Anterior cingulate cortex (tissue), 58 donors: ENCODE measurements at places on chromosomes 3 and 15.

- no peak for DNase-seq
Observed at GRCh38 chr15:80437334-80437891, 33.2 kb downstream of the ARNT2 start.

DNA sequence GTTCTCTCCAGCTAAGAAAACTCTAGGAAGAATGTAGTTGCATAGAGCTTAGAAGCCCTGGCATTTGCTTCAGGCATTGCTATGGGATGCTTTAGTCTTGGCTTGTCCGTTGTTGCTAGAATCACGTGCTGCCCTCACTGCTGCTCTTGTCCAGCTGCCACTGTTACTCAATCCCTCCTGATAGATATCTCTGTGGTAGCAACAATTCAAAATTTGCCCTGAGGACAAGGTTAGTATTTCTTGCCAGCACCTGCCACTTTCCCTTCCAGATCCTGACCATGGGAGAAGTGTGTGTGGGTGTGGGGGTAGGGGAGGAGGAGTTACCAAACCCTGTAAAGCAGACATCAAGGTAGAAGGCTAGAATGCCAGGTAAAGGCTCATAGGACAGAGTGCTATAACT is 113.8 kb downstream of the PPM1L start:
- DNase-seq, result no peak

- DNase-seq, result no peak
Observed at GRCh38 chr3:97838393-97838792, 16.6 kb downstream of the CRYBG3 start.

- no peak for DNase-seq
Observed at GRCh38 chr15:39936681-39937080, 2.8 kb downstream of the EIF2AK4 start.

DNA sequence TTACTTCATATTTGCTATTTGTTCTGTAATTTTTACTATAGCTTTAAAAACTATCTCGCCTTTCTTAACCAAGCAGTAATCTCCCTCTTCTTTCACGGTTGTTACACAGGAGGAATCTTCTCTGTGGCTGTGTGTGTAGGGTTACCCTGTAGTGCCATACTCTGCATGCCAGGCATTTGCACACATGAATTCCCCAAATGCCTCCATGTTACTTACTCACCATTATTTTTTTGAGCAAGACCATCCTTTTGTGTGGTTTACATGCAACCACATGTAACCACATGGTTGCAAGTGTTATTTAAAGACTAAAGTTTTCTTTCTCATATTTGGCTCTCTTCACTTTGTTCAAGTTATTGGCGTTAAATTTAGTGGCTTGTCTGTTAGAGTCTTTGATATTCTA is 45.5 kb downstream of the HPS3 start:
- no peak for DNase-seq

- DNase-seq, result no peak
Observed at GRCh38 chr3:19931767-19932188, 2.2 kb downstream of the EFHB start.

GRCh38 chr15:67833710-67834511 is 5.9 kb downstream of the RNU6-1 start:
- no peak for DNase-seq

DNA sequence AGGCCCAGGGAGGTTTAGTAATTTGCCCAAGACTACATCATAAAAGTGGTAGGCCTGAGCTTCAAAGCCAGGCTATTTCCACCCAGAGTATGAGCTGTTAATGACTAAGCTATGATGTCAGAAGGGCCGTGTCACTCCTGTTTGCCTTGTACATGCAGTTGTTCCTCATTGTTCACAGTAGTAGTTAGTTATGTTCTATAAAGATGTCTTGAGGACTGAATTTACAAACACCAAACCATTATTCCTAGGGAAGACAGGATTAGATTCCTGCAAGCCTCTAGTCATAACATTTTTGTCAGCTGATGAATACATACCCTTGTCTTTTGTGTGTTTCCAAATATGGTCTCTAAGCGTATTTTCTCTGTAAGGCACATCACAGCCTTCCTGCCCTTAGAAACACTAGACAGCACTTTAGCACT is 20.9 kb upstream of the LARS2 start:
- no peak for DNase-seq

- no peak for DNase-seq
Observed at GRCh38 chr15:35723120-35723847, 177.3 kb upstream of the DPH6 start.

GRCh38 chr3:13378155-13378554 is 42.0 kb downstream of the NUP210 start:
- DNase-seq, result no peak
